ENCODE measurements at places on chromosomes 12 and 14.

DNA sequence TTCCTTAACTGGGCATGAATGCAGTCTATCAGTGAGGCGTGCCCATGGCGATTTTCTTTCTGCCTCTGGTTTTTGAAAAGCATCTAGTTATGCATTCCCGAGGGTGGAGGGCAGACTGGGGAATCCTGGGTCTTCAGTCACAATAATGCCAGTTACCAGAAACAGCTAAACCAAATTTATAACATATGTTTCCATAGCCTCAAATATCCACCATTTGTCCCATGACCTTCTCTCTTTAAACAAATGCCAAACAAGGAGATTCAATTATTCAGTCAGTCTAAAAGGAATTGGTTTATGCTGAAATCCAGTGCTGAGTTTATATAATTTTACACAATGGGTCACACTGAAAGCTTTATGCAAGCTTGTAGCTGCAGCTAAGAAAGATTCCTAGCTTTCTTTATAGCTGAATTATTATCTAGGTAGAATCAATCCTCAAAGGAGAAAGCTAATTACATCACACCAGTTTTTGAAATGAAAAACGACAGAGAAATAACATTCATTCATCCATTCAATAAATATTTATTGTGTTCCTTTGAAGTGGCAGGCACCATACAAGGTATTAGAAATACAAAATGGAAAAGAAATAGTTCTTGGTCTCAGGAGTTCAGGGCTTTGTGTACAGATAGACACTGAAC, 131.3 kb upstream of the RAP1B start:
- DNase-seq, result no peak

- no peak for DNase-seq
These were observed 6.5 kb upstream of the TBX3 start for GRCh38 chr12:114690267-114691135.

- DNase-seq, result no peak
These were observed 14.3 kb downstream of the CINP start for GRCh38 chr14:102348376-102348775.

DNA sequence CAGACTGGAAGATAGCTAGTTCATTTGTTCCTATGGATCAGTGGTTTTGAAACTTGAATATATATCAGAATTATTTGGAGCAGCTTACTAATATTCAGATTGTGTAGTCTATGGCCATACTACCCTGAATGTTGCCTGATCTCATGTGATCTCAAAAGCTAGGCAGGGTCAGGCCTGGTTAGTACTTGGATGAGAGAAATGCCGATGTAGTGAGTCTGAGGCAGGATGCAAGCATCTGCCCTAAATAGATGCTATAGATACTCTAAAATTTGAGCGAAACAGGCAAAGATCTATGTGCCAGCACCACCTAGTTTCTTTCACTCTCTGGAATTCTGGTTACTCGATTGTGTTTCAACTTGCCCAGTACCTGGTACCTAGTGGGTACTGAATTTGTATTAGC, 40.9 kb downstream of the FRMD6 start:
- no peak for DNase-seq

GRCh38 chr14:24875203-24875838, 174.6 kb downstream of the STXBP6 start:
- no peak for DNase-seq

GRCh38 chr14:55077170-55078151, 26.0 kb downstream of the MAPK1IP1L start:
- peak; percentile 17 for DNase-seq

DNA sequence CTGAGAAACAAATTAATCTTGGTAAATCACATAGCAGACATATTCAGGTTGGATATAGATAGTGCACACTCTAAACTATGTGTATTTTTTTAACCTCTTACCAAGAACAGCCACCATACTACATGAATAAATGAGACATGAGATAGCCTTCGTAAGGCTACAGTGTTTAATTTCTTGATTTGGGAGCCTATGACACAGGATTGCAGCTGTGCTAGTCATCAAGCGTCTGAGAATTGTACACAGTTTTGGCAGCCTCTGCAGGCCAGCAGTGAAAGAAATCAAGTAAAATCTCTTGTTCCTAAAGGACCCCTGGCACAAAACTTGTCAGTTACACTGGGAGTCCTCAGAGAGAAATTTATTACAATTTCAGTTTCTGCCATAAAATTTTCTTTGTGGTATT, 236.1 kb downstream of the C12orf50 start:
- no peak for DNase-seq

GRCh38 chr14:54772451-54772881, 130.2 kb downstream of the GCH1 start:
- DNase-seq, result peak; percentile 30

- peak; percentile 81 for DNase-seq
These were observed 6.3 kb downstream of the YBX3 start for GRCh38 chr12:10716704-10717315.

DNA sequence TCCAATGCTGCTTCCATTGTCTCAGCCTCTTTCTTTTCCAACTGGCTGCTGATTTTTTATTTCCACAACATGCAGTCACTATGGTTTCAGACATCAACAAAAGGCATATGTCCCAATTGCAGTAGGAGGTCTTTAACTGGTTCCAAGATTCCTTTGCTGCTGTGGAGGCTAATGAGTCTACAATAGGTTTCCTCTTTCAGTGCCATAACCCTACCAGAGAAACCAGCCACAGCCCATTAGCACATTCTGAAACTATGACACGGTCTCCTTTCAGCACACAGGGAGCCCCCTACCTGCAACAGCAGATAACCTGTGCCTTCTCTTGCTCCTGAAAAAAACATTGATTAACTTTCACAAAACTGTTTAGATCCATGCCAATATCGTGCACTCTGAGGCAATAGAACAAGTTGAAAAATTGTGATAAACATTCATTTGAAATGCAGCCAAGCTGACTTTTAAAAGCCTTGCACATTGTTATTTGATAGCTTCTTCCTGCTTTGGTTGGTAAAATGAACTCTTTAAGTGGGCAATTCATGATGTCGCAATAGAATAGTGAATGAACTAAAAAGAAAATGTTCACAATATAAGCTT, 32.4 kb downstream of the PLEKHG7 start:
- peak; percentile 75 for DNase-seq

DNA sequence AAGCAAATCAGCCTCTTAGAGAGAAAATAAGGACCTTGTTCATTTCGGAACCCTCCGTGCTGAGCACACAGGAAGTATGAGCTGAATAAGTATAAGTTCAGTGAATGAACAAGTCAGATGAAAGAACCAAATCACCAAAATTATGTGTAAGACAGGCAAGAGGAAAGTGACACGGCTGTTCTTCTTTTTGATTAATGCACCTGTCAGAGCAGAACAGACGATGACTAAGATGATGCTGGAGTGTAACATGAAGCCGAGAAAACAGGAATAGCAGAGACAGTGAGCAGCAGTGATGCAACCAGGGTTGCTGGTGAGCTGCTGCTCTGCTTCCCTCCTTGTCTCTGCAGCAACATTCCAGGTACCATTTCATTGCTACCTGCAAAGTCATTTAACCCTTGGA, 861.1 kb downstream of the GALC start:
- no peak for DNase-seq

DNA sequence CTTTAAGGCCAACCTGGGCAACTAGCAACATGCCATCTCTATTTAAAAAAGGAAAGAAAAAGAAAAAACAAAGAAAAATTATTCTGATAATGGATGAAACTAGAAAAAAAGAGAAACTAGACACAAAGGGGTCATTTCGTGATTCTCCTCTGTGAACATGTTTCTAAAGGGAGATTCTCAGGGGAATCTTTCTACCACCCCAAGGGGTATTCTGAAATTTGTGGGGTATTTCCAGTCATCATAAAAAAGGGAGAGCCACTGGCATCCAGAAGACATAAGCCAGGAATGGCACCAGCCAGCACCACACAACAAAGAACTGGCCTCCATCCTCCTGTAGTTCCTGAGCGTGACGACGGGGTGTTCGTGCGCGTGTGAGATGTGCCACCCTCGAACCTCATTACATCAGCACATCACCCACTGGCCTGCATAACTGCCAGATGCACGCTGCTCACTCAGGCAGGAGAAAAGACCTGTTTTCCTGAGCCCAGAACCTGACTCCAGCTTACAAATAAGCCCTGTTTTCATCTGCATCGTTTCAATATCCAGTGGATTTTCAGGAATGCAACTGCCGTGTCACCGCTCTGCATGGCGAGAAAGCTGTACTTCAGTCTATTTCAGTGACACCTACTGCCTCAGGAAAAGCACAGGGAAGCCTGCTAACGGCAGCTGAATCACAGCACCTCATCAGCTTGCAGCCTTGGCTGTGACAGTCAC, 23.9 kb downstream of the STX2 start:
- DNase-seq, result no peak
